ENCODE measurements at places on chromosomes 1 and 21.

GRCh38 chr1:14294860-14295536, 303.5 kb upstream of the KAZN start:
- DNase-seq, result no peak

- no peak for DNase-seq
Measured at GRCh38 chr1:6391951-6392808, 1.4 kb downstream of the ACOT7 start.

- DNase-seq, result no peak
Measured at GRCh38 chr1:100785470-100786052, 66.0 kb downstream of the VCAM1 start.

DNA sequence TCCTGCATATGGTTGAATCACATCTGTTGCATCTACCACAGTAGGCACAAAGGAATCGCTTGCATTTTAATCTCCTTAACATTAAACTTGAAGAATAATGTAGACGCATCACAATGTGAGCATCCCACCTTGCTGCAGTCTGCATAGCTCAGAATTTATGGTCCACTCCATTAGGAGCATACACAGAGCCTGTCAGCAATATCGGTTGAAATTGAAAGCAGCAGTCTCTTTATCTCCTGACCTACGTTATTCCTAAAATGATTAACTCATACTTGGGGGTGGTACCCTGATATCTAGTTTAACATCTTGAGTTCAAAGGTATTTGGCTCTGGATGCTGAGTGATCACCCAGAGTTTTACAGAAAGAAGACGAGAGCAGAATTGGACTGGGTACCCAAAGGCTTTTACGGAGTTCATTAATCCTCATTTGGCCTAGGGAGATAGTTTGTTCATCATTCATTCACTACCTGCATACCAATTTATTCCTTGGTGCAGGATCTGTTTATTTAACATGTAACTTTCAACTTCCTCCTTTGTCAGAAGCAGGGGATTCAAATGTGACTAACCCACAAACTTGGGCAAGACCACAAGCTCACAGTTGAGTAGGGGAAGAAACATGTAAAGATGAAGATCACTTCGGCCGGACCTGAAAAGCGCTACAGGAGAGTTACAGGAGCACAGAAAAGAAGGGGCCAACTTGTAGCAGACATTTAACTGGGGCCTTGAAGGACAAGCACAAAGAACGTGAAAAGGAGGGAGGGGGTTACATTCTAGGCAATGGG, 187.9 kb downstream of the DAB1 start:
- no peak for DNase-seq

DNA sequence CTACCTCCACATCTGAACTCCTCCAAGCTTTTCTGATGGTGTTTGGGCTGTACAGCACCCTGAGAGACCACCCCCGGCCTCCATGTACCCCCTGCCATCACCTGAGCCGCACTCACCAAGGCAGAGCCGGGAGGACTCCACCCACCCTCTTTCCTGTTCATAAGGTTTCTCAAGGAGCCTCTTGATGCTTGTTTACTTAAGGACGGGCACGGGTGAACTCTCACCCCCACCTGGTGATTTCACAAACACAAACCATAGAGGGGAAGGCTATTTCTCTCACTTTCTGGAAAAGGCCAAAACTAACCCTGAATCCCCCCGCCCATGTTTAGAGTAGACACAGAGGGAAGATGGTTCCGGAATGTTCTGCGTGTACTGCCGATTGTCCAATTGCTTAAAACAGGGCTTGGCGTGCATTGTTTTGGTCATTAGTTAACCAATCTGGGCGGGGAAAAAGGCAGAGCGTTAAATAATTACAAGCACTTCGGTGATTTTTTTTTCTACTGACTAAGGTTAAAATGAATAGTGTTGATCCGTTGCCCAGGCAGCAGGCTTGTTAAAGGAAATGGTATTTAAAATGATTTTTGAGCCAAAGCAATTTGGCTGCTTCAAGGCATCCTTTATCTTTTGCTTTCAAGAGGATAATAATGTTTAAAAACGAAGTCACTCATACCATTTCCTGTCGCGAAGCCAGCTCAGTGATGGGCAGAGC, 279.8 kb upstream of the VAMP3 start:
- no peak for DNase-seq

GRCh38 chr1:216366979-216367378, 56.3 kb downstream of the USH2A start:
- DNase-seq, result no peak

DNA sequence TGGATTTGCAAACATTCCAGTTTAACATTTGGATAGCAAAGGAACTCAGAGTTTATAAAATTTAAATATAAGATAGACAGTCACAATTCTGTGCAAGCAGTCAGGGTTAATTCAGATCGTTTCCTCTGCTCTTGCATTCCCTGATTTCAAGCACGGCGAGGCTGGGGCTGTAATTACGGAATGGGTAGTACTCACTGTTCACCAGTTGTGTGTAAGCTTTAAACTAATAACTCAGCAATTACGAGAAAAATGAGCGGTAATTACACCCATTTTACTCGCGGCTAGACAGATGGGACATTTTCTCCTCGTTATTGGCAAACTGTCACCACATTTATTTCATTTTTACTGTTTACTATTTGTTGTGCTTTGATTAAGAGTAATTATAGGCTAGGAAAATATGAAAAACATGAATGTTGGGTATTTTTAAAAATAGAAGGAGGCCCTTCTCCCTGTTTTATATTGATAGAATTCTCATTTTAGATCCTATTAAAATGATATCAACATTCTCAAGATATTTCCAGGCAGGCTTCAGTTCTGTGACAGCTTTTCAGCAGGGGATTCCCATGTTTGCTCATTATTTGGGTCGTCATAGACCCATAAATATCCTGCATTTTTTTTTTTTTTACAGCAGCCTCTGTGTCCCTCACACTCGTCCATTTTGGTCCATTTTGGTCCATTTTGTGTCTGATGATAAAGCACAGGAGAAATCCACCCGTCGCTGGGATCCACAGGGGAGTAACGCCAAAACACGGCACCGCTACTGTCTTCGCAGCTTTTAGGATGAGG, 208.3 kb downstream of the DSCAM start:
- DNase-seq, result no peak

DNA sequence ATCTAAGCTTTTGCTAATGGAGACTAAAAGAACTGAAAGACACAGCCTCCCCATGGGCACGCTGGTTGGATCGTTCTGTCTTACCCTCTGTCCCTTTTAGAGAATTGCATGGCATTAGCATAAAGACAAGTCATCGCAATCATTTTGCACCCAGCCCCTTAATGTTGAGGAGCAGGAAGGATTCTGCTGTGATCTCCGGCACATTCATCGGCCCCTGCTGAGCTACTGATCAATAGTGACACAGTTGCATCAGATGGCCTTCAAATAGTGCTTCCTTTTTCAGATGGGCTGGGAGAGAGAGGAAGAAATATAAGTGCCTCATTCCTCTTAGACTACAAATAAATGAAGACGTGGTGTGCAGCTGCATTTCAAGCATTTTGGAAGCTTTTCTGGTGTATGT, 75.4 kb downstream of the NOS1AP start:
- DNase-seq, result no peak
